ENCODE measurements at places on chromosomes 3 and 15.
A peak's percentile ranks its signal among the peaks of the same experiment; 100 is the strongest.

GRCh38 chr3:2511356-2511755 lies 412.7 kb downstream of the CNTN4 start:
- no peak for DNase-seq

DNA sequence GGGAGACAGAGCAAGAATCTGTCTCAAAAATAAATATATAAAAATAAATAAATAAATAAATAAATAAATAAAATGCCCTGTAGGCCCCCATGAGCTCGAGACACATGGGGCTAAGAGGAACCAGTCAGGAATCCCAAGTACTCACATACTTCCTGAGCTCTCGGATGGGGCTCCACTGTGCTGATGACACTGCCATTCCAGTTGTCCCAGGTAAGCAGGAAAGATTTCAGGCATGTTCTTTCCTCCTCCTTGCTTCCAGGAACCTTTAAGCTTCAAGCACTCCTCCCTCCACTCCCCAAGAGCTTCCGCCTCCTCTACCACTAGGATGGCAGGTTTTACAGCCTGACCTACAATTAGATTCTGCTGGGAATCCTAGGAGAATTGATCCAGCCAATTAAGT lies 113.4 kb downstream of the SLC49A4 start:
- DNase-seq: no peak

DNA sequence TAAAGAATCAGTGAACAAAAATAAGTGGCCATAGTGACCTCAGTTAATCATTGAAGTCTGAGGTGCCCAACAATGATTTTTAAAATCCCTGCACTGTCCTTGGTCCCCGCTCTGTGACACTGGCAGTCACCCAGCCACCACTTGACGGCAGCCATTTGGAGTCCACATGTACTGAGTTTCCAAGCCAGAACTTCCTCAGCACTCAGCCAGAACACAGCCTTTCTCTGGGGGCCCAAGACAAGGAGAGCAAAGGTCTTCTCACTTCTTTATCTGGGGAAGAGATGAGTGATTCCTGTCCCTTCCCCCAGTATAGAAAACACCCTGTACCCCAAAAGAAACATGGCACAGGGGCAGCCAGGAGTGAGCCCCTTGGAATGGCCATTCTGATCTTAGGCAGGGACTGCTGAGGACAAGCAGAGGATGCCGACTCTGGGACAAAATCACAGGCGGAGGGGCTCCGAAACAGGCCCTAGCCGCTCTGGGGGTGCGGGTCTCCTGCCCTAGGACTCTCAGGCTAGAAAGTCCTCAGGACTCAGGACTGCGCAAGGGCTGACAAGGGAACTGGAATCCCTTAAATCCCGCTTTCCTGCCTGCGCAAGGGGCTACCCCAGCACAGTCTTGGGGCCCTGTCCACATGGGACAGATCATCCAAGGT lies 12.8 kb downstream of the PAK6 start:
- DNase-seq: no peak

GRCh38 chr3:70393881-70394612 lies 81.6 kb upstream of the MDFIC2 start:
- no peak for DNase-seq

- no peak for DNase-seq
Observed at GRCh38 chr15:36924034-36924433, 176.3 kb downstream of the MEIS2 start.

DNA sequence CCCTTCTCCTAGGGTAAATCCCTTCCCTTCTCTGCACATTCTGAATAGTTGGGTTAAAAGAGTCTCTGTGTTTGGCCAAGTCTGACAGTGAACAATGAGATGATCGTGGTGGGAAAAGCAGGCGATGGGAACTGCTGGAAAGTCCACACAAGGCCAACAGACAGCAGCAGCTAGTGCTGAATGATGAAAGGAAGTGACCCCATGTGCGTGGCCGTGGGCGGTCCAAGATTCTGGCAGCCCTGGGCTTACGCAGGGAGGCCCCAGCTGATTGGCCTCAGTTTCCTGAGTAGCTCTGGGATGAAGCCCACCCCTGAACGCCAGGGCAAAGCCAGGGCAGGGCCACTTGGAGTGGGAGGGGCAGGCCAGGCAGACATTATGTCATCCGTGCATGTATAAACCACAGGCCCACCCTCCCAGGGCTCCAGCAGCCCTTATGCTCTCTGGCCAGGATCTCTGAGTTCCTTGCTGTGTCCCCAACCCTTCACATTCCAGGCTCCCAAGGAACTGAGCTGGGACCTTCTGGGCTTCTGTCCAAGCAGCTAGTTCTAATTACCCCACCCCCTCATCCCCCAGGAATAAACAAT lies 57.8 kb downstream of the CDC25A start:
- no peak for DNase-seq

DNA sequence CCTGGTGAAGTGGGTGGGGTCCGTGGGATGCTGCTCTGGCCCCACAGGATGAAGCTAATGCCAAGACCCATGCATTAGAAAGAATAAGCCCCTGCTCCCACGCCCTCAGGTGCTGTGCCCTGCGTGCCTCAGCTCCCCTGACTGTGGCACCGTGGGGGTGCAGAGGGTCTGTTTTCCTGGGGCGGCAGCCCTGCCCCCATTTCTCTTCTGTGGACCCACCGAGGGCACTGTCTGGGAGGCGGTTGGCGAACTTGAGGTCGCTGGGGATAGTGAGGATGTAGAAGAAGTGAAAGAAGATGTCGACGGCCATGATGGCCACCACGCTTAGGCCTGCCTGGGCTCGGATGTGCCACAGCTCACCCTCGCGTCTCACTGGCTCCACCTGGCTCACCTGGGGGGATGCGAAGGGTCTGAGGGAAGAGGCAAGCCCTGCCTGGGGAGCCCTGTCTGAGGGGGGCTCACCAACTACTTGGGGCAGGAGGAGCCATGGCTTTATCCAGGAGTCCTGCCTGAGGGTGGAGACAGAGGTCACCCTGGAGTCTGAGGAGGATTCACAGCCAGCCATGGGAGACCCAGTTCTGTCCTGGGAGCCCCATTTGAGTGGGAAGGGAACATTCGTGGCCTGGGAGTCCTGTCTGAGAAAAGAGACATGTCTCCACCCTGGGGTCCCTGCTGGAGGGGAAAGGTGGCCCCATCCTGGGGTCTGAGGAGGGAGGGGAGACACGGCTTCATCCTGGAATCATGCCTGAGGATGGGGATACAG lies 5.1 kb downstream of the HHATL start:
- no peak for DNase-seq

GRCh38 chr15:67023517-67024313 lies 41.7 kb upstream of the SMAD3 start:
- DNase-seq: no peak

DNA sequence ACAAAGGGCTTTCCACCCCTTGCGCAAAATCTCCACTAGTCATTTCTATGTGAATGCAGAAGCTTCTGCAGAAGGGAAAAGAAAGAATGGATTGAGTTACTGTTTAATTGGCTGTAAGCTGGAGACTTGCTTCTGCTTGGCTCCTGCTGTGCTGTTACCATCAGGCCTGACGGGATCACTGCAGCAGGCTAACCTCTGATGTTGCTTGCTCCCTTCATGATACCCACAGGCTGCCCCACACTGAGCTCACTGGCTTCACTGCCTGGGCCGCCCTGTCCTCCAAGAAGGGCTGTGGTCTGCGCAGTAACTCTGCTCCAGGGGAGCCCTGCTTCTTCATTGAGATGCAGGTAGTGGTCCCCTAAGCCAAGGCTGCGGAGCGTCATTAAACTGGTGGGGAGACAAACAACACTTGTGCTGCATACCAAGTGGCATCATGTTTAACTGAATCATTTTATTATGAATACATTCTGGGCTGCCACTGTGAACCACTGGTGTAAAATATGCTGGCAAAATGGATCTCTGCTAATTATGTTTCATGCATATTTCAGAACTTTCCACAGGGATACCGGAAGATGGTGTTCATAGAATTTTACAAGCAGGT lies 78.6 kb downstream of the WDR49 start:
- no peak for DNase-seq

- no peak for DNase-seq
Observed at GRCh38 chr15:65189102-65189740, 4.1 kb upstream of the CLPX start.

- DNase-seq: no peak
Observed at GRCh38 chr15:64824929-64825430, 467 bp downstream of the PIF1 start.

- DNase-seq: no peak
Observed at GRCh38 chr3:15405448-15406050, 21.8 kb downstream of the METTL6 start.

DNA sequence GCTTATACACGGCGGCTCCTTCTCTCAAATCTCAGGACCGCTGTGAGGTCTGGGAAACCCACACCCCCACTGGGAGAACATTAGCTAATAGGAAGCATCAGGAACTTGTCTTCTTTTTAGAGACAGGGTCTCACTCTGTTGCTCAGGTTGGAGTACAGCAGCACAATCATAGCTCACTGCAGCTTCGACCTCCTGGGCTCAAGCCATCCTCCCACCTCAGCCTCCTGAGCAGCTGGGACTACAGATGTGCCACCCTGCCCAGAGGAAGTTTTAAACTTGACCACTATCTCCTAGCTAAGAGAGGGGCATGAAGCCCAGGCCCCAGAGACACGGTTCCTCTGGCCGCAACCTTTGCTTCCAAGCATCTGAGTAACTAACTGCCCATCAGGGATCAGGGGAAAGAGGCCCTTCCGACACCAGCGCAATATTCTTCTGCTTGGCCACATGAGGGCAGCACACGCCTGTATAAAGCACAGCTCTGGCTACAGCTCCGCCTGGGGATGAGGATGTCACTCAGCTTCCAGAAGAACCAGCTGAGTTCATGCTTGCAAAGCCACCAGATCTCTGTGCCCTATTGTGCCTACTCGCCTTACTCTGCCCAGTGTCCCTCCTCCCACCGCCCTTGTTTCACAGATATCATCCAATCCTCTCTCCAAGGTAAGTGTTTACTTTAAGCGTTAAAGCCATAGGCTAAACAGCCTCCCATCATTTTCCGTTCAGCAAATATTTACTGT lies 57.6 kb upstream of the SLC6A11 start:
- DNase-seq: peak; percentile 51

GRCh38 chr3:6260551-6261191 lies 600.2 kb upstream of the GRM7 start:
- DNase-seq: no peak

Measured in activated naive CD4-positive, alpha-beta T cell treated with Interleukin-2 at 50 U/mL for 16 hours (primary cell).